CD4-positive, CD25-positive, alpha-beta regulatory T cell (primary cell): ENCODE measurements at places on chromosomes 2 and 18. TPM values are rescaled to one million over a fixed set of nuclear protein-coding genes. Genes with fewer than 3 reads are reported as not detected.
A peak's percentile ranks its signal among the peaks of the same experiment; 100 is the strongest.

The GPR39 gene
- total RNA-seq: not detected

The SIX3 gene
- total RNA-seq: not detected

The MROH2A gene
- total RNA-seq: not detected

DNA sequence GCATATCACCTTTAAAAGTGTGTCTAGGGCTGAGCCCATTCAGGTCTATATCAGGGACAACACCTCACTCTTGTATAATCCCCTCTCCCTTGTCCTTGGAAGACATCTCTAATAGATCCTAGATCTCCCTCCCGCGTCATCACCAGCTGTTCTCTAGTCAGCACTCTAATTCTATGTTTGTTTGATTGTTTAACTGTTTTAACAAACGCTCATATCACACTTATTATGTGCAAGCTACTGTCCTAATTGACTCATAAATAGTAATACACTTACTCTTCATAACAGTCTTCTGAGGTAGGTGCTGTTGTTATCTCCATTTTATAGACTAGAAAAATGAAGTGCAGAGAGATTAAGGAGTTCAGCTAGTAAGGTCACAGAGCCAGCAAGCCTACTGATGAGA, 1.6 kb upstream of the ERMN start:
- peaks cover 19% of the 10 kb centered on the region for H3K4me1 ChIP-seq
- DNase-seq: no peak
- H3K4me3 ChIP-seq: peak overlapping the region; percentile 59
- H3K27me3 ChIP-seq: no peaks in the 10 kb centered on the region
- H3K27ac ChIP-seq: no peak overlapping the region
- H3K36me3 ChIP-seq: peaks cover 4% of the 10 kb centered on the region

The SP140L gene
- total RNA-seq: 68.5 TPM

The TRIM43 gene
- total RNA-seq: not detected

The LIMS3 gene
- total RNA-seq: not detected

The TMEM198 gene
- total RNA-seq: 0.62 TPM

DNA sequence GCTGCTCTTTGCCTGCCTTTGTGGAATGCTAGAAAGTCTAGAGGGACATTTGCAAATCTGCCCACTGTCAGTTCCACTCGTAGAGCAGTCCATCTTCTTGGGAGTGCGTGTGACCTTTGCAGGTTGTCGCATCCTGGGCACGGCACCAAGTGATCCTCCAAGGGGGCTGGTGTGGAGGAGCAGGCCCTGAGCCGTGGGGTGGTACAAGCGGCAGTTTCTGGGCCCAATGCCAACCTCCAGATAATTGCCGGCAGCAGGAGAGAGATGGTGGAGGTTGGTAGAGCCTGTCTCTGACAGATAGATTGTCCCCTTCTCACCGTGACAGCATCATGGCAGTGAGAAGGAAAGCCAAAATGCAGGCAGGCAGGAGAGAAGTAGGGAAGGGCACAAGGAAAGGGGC, 150.7 kb upstream of the SLC14A2 start:
- no peak overlapping the region for H3K4me3 ChIP-seq
- peaks cover 2% of the 10 kb centered on the region for H3K27me3 ChIP-seq
- H3K36me3 ChIP-seq: no peaks in the 10 kb centered on the region
- H3K27ac ChIP-seq: no peak overlapping the region
